ENCODE measurements at places on chromosomes 3 and 15.

GRCh38 chr3:78725703-78726246, 1042.0 kb downstream of the ROBO1 start:
- no peak for DNase-seq

- no peak for DNase-seq
Observed at GRCh38 chr3:36065321-36065720, 315.0 kb upstream of the STAC start.

DNA sequence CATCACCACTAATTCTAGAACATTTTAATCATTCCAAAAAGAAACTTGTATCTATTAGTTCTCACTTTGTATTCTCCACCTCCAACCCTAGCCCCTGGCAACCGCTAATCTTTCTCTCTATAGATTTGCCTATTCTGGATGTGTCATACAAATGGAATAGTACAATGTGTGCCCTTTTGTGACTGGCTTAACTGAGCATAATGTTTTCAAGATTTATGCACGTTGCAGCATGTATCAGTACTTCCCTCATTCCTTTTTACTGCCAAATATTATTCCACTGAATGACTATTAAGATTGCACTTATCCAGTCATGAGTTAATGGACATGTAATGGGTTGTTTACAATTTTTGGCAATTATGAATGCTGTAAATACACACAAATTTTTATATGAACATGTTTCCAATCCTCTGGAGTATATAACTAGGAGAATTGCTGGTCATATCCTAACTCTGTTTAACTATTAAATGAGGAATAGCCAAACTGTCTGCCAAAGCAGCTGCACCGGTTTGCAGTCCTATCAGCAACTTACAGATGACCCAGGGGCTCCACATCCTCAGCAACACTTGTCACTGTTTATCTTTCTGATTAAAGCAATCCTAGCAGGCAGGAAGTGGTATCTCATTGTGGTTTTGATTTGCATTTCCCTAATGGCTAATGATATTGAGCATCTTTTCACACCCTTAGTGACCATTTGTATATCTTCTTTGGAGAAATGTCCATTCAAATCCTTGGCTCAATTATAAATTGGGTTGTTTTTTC, 42.9 kb downstream of the DCUN1D1 start:
- no peak for DNase-seq

- DNase-seq = no peak
Observed at GRCh38 chr3:31790193-31791089, 190.6 kb downstream of the OSBPL10 start.

DNA sequence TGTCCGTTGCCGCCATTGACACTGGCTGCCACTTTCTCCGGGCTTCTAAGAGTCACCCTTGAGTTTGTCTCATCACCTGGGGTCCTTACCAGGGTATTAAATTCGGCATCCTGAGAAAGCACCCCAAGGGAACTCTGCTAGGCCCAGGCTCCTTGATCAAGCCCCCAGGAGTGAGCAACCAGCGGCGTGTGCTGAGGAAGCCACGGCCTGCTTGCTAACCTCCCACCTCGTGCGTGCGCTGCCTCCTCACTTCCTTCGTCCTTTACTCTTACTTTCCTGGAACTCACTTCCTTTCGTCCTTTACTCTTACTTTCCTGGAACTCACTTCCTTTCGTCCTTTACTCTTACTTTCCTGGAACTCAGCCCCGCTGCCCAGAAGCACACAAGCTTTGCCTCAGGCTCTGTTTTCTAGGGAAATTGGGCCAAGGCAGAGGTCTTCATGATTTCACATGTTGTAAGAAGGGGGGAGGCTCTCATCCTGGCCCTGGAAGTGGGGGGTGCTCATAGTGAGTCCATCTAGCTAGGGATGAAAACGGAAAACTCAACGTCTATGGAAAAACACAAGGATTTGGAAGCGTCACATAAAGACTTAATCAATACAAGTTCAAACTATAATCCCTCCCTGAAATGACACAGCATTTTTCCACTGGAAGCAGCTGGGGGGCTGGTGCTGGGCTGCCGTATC, 36.7 kb upstream of the BDH1 start:
- no peak for DNase-seq

GRCh38 chr15:73295630-73296286, 73.0 kb downstream of the HCN4 start:
- DNase-seq = no peak

All from kidney epithelial cell (primary cell).